Stimulated activated CD4-positive, alpha-beta T cell treated with anti-CD3 and anti-CD28 coated beads, Interleukin-2, amount 100 ng/mL, for 24 hours (primary cell): ENCODE measurements at places on chromosomes 3 and 15.

- no peak for DNase-seq
Observed at GRCh38 chr3:140378571-140379340, 299.1 kb upstream of the TRIM42 start.

DNA sequence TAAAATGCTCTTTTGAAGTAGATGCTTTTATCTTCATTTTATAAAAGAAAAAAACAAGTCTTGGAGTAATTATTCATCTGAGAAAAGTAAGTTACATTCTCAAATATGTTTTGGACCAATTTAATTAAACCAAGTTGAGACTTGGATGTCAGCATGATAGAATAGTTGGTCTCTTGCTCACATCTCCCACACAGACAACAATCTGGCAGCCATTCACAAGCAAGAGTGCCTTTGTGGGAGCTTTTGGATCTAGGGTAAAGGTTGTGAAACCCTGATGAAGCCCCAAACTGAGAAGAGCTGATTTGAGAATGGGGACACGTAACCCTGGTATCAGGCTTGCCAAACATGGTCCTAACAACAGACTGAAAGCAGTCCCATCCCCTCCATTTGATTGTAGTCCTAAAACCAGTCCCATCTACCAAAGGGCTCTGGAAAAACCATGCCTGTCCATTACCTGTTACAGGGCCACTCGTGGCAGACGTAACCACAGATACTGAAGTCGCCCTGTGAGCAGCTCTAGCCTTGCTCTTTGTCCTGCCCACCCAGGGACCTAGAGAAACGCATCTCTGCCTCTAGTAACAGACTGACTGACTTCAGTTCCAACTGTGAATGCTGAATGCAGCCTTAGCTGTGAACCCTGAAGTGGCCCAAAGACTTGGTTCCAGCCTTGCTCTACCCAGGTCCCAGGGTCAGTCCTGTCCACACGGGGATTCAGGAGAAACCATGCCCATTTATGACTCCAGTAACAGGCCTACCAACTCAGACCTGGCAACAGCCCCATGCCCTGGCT is 145.5 kb upstream of the SYNPR start:
- no peak for DNase-seq

DNA sequence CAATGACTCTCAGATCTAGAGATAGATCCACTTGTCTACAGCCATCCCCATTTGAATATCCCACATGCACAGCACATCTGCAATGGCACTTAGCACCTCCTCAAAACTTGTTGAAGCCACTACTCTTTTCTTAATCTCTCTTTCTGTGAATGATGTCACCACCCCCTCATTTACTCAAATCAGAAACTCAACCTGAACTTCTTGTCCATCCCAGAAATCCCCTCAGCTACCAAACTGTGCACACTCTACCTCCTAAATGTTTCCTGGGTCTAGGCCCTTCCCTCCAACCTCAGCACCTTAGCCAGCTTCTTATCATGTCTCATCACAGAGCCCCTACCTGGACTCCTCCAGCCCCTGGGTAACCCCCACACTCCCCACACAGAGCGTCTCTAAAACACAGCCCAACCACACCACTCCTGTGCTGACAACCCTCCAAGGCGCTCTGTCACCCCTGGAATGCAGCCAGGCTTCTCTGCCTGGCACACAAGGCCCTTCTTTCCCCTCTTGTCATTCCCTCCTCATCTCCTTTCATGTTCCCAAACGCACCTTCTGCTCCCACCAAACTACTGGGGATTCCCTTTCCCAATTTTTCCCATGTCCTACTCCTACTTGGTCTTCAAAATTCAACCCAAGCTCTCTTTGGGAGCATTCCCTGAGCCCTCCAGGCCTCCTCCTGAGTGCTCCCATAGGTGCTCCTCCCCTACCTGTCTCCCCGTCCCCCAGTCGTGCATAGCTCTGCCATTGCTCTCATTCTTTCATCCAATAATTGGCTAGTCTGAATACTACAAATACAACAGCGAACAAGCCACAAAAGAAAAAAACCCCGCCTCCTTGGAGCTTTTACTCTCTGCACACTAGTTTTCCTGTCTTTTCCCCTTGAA is 39.8 kb upstream of the ZBTB38 start:
- no peak for DNase-seq

DNA sequence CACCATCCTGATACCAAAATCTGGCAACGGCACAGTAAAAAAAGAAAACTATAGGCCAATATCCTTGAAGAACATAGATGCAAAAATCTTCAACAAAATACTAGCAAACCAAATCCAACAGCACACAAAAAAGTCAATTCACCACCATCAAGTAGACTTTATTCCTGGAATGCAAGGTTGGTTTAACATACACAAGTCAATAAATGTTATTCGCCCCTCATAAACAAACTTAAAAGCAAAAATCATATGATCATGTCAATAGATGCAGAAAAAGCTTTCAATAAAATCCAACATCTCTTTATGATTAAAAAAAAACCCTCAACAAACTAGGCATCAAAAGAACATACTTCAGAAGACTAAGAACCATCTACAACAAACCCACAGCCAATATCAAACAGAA is 252.9 kb downstream of the UACA start:
- no peak for DNase-seq

DNA sequence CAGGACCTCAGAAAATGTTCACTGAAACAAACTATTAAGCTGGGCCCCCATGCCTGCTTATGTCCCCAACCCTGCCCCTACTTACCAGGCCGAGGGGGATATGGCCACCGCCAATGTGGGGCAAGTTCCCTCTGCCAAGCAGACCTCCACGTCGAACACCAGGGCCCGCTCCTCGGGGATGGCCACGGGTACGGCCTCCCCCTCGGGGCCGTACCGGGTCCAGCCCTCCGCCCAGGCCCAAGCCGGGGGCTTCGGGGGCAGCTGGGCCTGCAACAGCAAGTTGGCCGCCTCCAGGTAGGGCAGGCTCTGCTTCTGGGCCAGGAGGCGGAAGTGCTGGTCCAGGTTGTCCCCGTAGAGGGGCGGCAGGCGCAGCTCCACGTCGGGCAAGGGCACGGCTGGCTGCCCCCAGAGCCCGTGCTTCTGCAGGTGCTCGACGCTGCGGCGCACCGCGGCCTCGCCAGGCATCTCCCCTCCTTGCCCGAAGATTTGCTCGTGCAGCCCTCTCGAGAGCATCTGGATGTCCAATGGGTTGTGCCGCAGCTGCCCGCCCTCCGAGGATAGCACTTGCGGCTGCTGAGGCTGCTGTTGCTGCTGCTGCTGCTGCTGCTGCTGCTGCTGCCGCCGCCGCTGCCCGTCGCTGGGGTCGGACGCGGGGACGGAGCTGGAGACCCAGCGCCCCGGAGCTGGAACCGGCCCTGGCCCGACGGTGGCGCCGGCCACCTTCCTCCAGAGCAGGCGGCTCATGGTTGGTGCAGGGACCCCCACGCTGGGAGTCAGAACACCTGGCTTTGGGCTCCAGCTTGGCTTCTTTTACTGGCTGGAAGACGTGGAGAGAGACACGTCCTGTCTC is 1.4 kb downstream of the POLG start:
- no peak for DNase-seq

- no peak for DNase-seq
Observed at GRCh38 chr15:67038736-67039135, 26.7 kb upstream of the SMAD3 start.

- no peak for DNase-seq
Observed at GRCh38 chr3:59876533-59877062, 826.8 kb upstream of the CFAP20DC start.

- DNase-seq, result no peak
Observed at GRCh38 chr15:54608876-54609835, 587.6 kb downstream of the RSL24D1 start.

DNA sequence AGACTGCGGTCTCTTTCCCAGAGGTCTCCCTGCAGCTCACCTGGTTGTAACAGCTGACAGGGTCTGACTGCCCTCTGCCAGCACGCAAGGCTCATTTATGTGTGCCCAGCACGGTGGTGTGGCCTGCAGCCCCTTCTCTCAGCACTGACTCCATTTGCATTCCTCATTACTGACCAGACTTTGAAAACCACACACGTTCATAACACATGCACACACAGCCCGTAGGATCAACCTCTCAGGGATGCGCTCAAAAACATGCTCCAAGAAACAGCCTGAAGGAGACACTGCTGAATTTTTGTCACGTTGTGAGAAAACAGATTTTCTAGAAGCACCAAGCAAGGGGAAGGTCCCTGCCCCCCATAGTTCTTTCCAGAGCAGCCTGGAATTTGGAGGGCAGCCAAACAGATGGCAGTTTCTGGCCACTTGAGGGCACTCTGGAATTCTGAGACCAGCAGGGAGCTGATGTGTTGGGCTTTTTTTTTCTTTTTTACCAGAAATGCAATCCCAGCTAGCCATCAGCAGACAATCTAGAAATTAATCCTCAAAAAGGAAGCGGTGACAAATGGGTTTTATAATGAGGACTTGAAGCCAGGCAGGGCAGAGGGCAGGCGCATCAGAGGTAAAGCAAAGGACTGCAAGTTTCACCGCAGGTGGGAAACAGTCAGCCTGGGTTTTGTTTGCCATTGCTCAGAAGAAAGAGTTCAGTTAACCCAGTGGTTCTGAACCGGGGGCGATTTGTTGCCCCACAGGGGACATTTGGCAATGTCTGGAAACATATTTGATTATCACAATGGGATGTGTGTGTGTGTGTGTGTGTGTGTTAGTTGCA is 170.5 kb upstream of the PROK2 start:
- peak; percentile 46 for DNase-seq

- DNase-seq, result no peak
Observed at GRCh38 chr3:64760258-64760657, 72.5 kb upstream of the ADAMTS9 start.

GRCh38 chr3:124526601-124527000 is 203.7 kb upstream of the UMPS start:
- DNase-seq, result no peak

GRCh38 chr3:3665961-3666640 is 133.1 kb upstream of the LRRN1 start:
- DNase-seq, result no peak

DNA sequence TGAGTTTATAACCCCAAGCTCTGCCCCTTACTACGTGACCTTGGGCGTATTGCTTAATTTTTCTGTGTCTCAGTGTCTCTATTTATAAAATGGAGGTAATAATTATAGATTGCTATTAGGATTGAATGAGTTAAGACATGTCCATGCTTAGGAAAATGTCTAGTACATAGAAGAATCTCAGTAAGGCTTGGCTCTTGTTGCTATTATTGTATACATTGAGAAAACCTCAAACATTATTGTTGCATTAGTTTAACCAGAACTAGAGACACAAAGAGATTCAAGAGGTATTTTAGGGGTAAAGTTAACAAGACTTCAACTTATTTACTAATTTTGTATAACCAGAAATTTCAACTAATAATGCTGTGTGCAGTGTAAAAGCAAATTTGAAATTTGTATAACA is 66.7 kb downstream of the MEF2A start:
- DNase-seq, result no peak

DNA sequence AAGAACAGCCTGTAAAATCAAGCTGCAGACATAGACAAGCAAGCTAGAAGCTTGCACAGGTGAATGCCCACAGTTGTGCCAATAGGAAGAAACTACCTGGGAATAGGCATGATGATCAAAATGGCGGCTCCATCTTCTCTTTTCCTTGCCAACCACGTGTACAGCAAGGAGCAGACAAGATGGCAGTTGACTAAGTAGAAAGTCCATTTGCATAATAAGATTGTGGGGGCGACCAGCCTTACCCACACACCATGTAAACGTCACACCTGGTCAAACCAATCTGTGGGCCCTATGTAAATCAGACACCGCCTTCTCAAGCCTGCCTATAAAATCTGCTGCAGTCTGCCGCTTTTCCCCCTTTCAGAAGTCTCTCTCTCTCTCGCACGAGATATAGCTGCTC is 25.1 kb upstream of the ANKRD34C start:
- no peak for DNase-seq

DNA sequence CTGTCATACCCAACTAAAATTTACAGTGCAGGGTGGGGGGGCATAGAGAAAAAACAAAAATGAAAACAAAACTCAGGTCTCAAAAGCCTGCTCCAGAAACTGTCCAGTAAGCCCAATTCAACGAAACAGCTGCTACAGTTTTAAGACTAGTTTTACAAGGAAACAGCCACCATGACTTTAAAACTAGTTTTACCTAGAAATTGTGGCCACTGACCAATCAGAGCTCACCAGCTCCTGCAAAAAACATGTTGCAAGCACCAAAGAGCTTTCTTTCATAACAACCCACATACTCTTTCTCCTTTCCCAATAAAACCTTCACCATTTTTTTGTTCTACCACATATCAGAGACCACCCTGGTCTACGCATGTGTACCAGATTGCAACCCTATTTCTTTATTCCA is 7.3 kb upstream of the CFAP91 start:
- DNase-seq, result no peak

DNA sequence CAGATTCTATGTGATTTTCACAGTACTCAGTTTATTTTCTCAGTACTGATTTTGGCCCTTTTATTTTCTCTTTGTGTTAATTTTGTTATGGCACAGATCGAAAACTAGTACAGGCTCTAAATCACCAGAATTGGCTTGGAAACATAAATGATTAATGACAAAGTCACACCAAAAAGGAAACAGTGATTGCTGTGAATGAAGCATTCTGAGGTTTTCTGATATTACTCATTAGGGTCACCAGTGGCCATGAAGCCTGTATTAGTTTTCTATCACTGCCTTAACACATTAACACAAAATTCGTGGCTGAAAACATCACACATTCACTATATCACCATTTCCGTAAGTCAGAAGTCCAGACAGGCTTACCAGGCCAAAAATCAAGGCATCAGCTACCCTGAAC is 343.0 kb upstream of the THRB start:
- DNase-seq, result no peak

GRCh38 chr3:127702151-127702578 is 29.4 kb downstream of the ABTB1 start:
- no peak for DNase-seq

DNA sequence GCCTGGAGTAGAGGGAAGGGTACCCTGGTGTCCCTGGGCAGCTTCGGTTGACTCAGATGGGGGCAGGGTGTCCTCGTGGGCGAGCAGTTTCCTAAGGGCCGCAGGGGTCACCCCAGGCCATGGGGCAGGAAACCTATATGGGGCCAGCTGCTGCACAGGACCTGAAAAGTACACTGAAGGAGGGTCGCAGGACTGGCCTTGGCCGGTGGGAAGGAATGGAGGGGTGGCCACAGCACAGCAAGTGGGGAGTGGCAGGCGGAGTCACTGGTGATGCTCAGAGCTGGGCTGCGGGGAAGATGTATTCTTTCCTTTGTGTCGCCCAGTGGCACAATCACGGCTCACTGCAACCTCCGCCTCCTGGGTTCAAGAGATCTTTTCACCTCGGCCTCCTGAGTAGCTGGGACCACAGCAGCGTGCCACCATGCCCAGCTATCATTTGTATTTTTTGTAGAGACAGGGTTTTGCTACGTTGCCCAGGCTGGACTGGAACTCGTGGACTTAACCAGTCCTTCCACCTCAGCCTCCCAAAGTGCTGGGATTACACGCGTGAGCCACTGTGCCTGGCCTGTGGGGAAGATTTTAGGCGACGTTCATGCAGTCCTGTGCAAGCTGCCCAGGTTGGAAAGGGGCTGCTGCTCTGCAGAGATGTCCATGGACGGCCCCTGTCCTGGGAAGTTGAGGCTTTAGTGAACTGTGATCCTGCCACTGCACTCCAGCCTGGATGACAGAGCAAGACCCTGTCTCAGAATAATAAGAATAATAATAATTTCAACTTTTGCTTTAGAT is 57.2 kb downstream of the EFCAB12 start:
- DNase-seq, result no peak
